ENCODE measurements at places on chromosomes 2 and 18.

DNA sequence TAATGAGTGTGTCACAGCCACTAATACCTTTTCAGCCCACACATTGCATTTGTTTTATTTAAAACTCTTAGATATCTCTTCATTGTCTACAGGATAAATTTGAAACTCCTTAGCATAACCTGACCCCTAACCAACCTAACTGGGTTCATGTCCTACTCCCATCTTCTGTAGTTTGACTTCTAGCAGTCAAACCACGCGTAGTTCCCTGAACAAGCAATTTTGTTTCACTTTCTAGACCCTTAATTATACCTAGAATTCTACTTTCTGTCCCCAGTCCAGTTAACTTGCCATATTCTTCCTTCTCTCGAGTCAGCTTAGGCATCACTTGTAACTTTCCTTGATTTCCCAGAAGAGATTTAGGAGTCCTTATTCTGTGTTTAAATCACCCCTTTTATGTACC is 55.1 kb downstream of the RBBP8 start:
- DNase-seq: no peak

DNA sequence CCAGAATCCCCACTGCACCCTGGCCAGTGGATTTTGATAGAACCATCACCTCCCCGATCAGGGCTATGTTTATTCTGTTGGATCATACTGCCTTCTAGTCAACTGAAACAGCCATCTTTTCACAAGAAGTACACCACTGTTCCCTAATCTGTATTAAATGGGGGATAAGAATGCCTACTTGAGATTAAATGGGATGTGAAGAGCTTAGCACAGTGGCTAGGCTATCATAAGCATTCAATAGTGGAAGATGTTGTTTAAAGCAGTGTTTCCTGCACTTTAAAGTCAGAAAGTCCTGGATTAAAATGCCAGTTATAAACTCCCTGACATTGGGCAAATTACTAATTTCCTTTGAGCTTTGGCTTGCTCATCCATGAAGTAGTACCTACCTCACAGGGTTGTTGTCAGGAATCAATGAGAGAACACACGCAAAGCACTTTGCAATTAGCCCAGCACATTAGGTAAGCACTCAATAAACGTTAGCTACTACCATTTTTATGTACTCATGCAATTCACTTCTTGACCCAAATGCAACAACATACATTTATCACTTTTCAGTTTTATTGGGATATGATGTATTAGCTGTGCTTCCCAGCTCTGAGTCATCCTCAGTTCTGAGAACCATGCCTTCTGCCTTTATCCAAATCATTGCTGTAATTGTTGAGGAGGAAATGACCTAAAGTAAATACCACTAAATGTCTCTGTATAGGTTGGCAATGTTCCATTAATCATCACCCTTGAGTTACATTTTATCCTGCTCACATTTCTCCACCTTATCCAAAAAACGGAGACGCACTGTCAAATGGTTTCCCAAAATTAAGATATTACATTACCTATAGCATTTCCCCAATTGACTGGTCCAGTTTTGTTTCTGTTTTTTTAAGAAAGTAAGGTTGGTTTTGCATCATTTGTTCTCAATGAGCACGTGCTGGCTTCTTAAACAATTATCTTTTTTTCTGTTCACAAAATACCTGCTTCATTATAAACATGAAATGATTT is 2.1 kb downstream of the TMEM247 start:
- DNase-seq: peak; percentile 71

GRCh38 chr2:109382951-109383350 is 230.8 kb downstream of the SEPTIN10 start:
- DNase-seq: peak; percentile 74

DNA sequence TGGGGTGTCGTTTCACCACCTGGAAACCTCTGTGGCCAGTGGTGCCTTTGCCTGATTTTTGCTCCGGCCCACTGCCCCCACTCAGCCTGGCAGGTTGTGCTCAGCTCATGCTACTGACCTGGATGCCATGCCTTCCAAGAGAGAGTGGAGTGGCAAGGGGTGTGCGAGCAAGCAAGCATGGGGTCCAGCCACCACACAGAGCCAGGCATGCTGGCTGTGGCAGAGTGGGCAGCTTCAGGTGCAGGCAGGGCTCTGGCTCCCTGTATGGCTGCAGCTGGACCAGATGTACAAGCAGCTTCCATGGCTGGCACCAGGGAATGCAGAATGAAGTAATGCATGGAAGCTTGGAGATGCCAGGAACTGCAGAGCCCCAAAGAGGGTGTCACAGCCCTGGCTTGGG is 620.5 kb upstream of the SETBP1 start:
- no peak for DNase-seq

- no peak for DNase-seq
Observed at GRCh38 chr2:101770726-101771125, 73.2 kb downstream of the MAP4K4 start.
